ENCODE measurements at places on chromosomes 16 and 17.

- no peak for DNase-seq
These were observed 382.4 kb upstream of the XYLT1 start for GRCh38 chr16:17852977-17853702.

DNA sequence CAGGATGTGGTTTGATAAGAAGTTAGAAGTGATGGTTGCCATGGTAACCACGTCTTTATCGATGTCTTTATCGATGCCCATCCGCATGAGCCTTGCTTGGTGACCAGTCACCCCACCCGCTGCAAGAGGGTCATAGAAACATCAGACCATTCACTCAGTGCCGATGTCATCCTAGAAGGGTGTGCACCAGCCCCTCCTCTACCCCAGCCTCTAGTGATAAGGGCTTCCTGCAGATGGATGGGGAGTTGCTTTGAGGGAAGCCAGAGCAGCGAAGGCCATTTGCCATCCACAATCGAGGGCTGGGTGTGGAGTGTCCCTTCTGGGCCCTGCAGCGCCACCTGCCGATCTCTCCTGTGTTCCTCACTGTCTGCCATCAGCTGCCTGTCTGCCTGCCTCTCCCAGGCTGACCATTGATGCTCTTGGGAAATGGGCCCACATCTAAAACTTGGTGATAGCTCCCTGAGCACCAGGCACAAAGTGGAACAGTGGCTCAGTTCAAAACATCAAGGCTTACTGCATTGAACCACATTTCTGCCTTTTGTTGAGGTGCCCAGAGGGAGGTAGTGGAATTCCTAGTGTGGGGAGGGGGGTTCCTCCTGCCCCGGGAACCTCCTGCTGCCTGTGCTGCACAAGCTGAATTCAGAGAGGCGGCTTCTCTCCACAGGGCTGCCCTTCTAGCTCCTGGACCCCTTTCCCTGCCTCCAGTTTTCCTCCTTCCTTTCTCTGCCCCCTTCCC is 8.9 kb downstream of the CALB2 start:
- DNase-seq, result no peak

DNA sequence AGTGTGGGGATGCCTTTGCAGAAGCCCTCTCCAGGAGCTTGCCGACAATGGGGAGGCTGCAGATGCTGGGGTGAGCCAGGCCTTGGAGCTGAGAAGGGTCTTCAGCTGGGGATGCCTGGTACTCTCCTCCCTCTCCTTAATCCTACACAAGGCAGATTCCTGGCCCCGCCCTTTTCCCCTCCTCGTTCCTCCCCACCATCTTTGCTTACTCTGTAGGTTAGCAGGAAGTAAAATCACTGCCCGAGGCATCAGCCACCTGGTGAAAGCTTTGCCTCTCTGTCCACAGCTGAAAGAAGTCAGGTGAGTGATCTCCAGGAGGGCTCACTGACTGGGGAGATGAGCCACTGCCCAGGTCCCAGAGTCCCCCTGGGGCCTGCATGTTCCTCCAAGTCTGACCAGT is 38.7 kb downstream of the NLRC5 start:
- no peak for DNase-seq

GRCh38 chr16:29745121-29745852 is 503 bp downstream of the C16orf54 start:
- DNase-seq, result no peak

DNA sequence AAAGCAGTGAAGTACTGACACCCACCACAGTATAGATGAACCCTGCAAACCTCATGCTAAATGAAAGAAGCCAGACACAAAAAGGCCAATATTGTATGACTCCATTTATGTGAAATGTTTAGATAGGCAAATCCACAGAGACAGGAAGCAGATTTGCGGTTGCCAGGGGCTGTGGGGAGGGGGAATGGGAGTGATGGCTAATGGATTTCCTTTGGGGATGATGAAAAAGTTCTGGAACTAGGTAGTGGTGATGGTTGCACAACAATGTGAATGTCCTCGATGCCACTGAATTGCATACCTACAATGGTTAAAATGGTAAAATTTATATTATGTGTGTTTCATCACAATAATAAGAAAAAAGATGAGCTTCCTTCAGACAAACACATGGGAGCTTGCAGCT is 28.4 kb upstream of the WFIKKN2 start:
- no peak for DNase-seq

DNA sequence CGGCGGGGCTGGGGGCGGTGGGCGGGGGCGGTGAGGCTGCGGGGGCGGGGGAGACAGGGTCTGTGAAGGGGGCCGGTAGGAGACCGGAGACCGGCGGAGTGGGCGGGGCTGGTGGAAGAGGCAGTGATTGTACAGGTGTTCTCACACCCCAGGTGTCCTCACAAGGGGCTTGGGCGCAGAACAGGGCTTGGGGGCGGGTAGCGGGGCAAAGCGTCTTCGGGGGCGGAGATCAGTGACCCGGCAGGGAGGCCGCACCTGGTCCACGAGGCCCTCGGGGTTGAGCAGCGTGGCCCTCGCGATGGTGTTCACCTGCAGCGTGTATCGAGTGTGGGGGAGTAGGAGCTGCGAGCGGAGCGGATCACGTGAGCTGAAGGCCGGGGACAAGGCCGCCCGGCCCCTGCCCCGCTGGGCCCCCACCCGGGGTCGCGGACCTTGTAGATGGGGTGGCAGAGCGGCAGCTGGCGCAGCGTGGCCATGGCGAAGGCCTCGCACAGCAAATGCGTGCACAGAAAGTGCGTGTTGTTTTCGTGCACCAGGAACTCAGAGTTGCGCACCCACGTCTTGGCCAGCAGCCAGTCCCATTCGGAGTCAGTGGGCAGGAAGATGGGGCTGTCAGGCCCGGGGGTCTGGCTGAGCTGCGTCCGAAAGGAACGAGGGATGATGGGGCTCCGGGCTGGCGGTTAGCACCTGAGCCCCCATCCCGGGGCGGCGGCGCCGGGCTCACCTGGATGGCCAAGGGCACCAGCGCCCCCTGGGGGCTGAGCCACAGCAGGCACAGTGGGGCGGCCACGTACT is 8.5 kb downstream of the ALOXE3 start:
- DNase-seq, result no peak

GRCh38 chr17:31654936-31655335 is 204.1 kb downstream of the COPRS start:
- DNase-seq, result no peak

GRCh38 chr17:48162306-48162934 is 54.9 kb downstream of the SNX11 start:
- DNase-seq, result no peak

DNA sequence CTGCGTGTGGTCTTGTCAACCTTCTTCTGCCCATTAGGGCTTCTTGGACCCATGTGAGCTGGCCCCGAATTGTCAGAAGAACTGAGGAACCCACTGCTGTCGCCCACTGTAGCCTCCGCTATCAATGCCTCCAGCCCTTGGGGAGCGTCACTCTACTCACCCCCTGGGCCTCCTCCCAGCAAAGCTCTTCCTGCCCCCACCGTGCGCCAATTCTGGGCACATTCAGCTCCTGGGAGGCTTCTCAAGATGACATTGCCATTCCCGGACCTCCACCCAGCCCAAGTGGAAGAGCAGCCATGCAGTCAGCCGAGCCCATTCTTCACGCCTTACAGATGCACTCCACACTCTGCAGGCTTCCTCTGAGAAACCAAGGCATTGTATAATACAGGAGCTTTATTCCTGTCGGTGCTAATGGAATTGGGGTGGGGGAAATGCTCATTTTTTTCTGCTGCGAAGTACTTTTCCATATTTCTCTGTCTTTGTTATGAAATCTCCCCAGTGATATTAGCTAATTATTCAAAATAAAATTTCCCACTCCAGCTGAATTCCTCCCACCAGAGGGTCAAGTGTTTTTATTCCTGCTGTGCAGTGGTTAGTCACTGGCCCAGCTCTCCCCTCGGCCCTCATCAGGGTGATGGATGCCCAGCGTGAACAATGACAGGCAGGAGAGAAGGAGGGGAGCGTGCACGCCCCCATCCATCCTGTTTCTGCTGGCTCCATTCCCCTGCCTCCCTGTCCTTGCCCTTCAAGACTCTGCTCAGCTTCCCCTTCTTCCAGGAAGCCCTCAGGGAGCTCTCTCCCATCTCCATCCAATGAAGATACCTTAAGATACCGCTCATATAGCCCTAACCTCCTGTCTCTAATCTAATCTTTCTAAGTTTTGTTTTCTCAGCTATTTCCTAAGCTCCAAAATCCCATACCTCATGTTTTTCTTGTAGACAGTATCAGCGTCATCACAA is 87.7 kb downstream of the C16orf95 start:
- no peak for DNase-seq

DNA sequence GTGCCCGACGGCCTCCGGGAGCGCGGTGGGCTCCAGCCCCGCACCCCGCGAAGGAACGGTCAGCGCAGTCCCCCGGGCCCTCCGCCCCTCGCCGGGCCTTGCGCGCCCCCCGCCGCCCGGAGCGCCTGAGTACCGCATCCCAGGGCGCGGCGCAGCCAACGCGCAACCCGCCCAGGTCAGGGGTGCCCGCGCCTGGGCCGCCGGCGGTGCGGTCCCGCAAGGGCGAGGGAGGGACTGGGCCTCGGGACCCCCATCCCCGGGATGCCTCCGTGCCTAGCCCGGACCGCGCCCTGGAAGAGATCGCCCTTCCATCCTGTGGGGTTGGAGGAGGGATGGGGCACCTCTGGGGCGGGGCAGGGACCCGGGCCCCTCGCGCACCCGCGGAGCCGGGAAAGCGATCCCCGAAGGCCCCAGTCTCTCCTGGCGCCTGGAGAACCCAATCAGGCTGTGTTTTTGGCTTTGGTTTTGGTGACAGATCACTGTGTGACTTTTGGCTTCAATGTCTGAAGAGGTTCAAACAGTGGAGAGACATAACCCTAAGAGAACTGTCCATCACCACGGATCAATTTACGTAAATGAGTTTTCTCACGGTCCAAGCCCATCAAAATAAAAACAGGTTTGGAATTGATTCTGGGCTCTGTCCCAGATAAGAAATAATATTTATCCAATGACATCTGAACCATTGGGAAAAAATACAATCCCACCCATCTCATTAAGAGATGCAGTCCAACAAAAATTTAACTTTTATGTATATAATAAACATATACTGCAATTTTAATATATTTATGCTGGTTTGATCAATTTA is 17.8 kb downstream of the ENPP7 start:
- no peak for DNase-seq

DNA sequence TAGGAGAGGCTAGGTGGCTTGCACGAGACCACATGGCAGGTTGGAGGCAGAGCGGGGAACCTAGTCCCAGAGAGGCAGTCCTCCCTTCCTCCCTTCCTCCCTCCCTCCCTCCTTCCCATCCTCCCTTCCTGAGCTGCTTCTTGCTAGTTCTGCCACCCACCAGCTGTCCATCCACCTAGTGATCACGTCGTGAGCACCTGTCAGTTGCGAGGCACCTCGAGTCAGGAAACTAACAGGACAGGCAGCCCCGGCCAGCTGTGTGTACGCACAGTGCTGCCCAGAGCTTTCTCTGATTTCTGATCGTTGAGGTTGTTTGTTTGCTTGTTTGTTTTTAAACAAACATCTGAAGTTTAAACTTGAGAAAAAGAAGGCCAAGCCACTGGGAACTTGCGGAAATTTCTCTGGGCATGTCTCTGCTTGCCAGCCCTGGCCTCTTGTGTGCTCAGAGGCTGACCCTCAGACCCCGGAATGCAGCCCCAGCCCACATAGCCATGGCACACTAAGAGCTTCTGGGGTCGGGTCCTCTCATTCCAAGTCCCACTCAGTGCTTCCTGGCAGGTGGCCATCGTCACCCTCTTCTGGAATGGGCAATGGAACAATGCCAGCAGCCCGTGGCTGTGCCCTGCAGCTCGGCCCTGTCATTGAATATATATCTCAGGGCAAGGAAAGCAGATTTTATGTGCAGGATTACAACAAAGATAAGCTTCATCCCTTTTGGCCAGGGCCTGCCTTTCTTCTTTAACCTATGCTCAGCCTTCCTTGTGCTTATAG is 174.0 kb downstream of the KATNIP start:
- no peak for DNase-seq

GRCh38 chr17:39793301-39793872 is 55.6 kb downstream of the GRB7 start:
- DNase-seq, result no peak

GRCh38 chr16:21940570-21940969 is 12.6 kb upstream of the UQCRC2 start:
- no peak for DNase-seq

DNA sequence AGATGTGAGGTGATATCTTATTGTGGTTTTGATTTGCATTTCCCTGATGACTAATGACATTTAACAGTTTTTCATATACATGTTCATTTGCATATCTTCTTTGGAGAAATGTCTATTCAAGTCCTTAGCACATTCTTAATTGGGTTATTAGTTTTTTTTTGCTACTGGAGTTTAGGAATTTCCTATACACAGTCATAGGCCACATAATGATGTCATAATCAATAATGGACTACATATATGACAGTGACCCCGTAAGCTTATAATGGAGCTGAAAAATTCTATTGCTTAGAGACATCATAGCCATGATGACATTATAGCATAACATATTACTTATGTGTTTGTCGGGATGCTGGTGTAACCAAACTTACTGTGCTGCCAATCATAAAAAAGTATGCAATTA is 83.7 kb downstream of the ABCA8 start:
- DNase-seq, result no peak

DNA sequence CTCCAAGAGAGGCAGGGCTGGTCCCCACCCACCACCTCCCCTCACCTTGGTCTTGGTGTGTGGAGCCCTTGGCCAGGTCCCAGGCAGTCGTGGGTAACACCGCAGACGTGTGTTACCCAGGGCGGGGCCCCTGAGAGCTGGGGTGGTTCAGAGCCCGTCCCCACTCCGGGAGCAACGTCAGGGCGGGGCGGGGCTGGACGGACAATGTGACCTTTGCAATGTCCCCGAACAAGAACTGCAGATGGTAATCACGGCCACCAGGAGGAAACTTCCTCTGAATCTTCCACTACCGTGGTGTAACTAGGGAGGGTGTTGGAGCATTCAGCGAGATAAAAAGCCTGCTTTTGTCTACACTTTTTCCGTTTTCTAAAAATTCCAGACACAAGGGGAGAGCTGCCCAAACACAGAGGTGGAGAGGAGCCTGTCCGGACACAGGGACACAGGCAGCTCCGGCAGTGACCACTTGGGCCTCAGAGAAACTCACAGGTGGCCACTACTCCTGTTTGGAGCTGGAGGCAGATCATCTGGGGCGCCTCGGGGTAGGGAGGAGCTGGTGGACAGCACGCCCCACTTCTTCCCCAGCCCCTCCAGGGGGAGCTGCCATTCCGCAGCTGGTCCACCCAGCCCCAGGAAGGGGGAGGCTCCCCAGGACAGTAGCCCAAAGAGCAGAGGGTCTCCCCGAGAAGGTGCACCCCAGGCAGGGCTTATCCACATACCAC is 14.2 kb upstream of the SLC38A10 start:
- DNase-seq, result no peak

DNA sequence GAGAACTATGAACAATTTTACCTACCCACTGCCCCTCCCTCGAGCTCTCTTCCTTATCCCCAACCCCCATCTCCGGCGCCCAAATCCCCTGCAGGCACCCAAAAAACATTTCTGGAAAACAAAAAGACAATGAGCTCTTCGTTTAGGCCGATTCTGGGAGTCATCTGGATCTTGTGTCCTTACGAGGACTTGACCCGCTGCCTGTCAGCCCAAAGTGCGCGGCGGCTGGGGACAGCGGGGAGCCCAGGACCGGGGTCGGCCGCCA is 524 bp downstream of the STRADA start:
- DNase-seq, result no peak

All from putamen (tissue), 1 donor.